Uterine smooth muscle cell (primary cell): ENCODE measurements at places on chromosomes 13 and 19. TPM values are rescaled to one million over a fixed set of nuclear protein-coding genes. Genes with fewer than 3 reads are reported as not detected.

The DAND5 gene
- 0.12 TPM in 1 of 2 replicates, not detected in the other for total RNA-seq

The TMEM145 gene
- total RNA-seq, result 0.50 and 0.77 TPM in 2 replicates

The CYP2A6 gene
- total RNA-seq, result not detected in 2 replicates

The ZNF730 gene
- total RNA-seq, result 1.4 and 1.9 TPM in 2 replicates

The NLRP5 gene
- not detected in 2 replicates for total RNA-seq

The DNAJC15 gene
- 5.1 and 5.7 TPM in 2 replicates for total RNA-seq

The SPC24 gene
- 50.2 and 237 TPM in 2 replicates for total RNA-seq

The FEM1A gene
- 11.9 and 13.7 TPM in 2 replicates for total RNA-seq

The CYP4F12 gene
- total RNA-seq, result not detected in 2 replicates

The TPRX1 gene
- not detected in 2 replicates for total RNA-seq

The CEACAM6 gene
- total RNA-seq, result not detected in 2 replicates

The CATSPERD gene
- not detected in 2 replicates for total RNA-seq

The CGB1 gene
- not detected in 2 replicates for total RNA-seq

The WIZ gene
- 6.2 and 8.5 TPM in 2 replicates for total RNA-seq

The ZGLP1 gene
- total RNA-seq, result 0.22 and 0.87 TPM in 2 replicates
